CD4-positive, alpha-beta T cell treated with Interleukin-6 for 4 hours (primary cell): ENCODE measurements at places on chromosomes 3 and 15.

- DNase-seq = no peak
Measured at GRCh38 chr15:31228011-31228484, 98.6 kb upstream of the KLF13 start.

DNA sequence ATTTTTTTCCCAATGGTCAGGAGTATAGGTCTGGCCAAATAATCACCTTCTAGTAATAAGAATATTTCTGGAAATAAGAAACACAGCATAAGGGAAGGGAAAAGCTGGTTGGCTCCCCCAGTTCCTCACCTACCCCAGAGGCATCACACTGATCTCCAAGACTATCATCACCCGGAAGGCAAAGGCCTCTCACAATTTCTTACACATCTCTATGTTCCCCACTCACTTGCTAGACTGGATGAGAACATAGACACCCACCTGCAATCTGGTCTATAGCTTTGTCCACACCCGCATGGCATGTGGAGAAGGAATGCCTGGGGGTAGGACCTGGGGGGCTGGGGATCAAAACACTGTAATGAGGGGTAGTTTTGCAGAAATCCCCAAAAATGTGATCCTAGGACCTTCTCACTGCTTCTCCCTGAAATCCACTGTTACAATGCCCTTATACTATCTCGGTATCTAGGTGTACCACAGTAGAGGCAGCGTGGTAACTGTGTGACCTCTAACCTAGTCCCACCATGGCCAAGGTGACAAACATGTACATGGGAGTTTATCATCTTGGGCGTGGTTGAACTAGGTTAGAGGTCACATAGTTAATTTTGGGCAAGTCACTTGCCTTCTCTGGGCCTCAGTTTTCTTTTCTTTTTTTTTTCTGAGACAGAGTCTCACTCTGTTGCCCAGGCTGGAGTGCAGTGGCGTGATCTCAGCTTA, 29.5 kb upstream of the NRROS start:
- DNase-seq = no peak

GRCh38 chr15:100559330-100559729, 30.6 kb upstream of the CERS3 start:
- no peak for DNase-seq

DNA sequence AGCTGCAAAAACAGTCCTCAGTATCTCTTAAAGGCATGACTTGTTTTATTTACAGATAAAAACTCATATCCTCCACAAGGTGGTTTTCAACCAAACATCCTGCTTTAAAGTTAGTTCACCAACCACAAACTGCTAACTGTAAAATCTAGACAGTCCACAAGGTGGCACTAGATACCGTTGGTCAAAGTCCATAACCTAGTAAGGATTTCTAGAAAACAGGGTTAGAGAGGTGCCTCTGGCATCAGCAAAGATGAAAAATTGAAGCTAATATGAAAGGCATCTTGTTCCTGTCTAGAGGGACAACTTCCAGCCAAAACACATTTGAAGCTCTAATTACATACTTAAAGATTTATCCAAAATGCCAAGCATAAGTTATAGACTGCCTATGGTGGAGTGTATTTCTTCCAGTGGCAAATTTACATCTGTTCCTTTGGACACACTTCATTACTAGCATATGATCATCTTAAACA, 56.0 kb downstream of the ZMAT3 start:
- DNase-seq = peak; percentile 69

- no peak for DNase-seq
Measured at GRCh38 chr3:159787794-159788205, 200.8 kb upstream of the IL12A start.
